ENCODE measurements at places on chromosomes 12 and 14. TPM values are rescaled to one million over a fixed set of nuclear protein-coding genes. Genes with fewer than 3 reads are reported as not detected.

Gene RD3L
- total RNA-seq = not detected

Gene ANAPC5
- total RNA-seq = 180 TPM

Gene ASIC1
- 1.6 TPM for total RNA-seq

Gene FOXN4
- not detected for total RNA-seq

Gene LIN52
- total RNA-seq = 11.2 TPM

Gene OR4Q3
- not detected for total RNA-seq

Gene LGALS3
- total RNA-seq = 198 TPM

Gene SIRT4
- total RNA-seq = 1.6 TPM

Gene CARMIL3
- total RNA-seq = not detected

All from fibroblast of villous mesenchyme (primary cell).